ENCODE measurements at places on chromosomes 12 and 14. TPM values are rescaled to one million over a fixed set of nuclear protein-coding genes. Genes with fewer than 3 reads are reported as not detected.

Gene MFAP5
- total RNA-seq = not detected

Gene EIF2B2
- total RNA-seq = 20.3 TPM

Gene ZBTB25
- total RNA-seq = 17.2 TPM

Gene IKBIP
- total RNA-seq = 8.6 TPM

Gene MGAT4C
- total RNA-seq = 56.9 TPM

Gene COL2A1
- 0.78 TPM for total RNA-seq

Gene P2RX2
- total RNA-seq = not detected

Gene PRPH
- not detected for total RNA-seq

Gene KLRF1
- total RNA-seq = 0.47 TPM

Gene GPR132
- 0.94 TPM for total RNA-seq

Gene KIF26A
- total RNA-seq = 13.1 TPM

Gene GCN1
- 53.7 TPM for total RNA-seq

Gene OR4E2
- not detected for total RNA-seq

Gene PPFIA2
- total RNA-seq = 237 TPM

Gene STAC3
- total RNA-seq = 0.94 TPM

Gene NEUROD4
- 3.9 TPM for total RNA-seq

Gene KRT71
- total RNA-seq = not detected

Gene DYNLL1
- 252 TPM for total RNA-seq

Gene AICDA
- not detected for total RNA-seq

Gene TCL1B
- total RNA-seq = not detected

Gene FSCB
- not detected for total RNA-seq

Gene POTEG
- not detected for total RNA-seq

Gene TTC9
- 22.9 TPM for total RNA-seq

Gene SALL2
- total RNA-seq = 11.2 TPM

Gene KRT80
- total RNA-seq = not detected

Gene ZNF891
- 9.7 TPM for total RNA-seq

Gene SMOC1
- 18.6 TPM for total RNA-seq

Gene KRT78
- total RNA-seq = 1.9 TPM

Gene SMARCC2
- total RNA-seq = 80.6 TPM

Gene CNPY2
- 40.4 TPM for total RNA-seq

Gene ACOT6
- not detected for total RNA-seq
